ENCODE measurements at places on chromosomes 3 and 15.
A peak's percentile ranks its signal among the peaks of the same experiment; 100 is the strongest.

DNA sequence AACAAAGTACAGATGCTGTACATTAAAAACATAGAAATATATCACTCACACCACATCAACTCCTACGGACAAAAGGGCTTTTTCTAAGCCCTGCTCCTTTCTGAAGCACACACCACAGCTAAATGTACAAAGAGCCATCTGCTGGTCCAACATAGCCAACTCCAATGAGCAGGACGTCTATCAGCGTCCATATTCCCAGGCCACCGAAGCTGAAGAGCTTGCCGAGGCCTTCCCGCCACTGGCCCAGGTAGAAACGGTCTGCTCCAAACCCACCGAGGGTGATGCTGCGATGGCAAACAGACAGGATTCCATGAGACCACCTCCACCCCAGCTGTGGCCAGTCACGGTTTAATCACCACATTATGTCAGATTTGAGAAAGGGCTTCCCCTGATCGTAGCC is 9.8 kb downstream of the TM2D3 start:
- no peaks in the 10 kb centered on the region for H3K4me1 ChIP-seq
- no peak overlapping the region for H3K4me3 ChIP-seq
- DNase-seq = no peak

- no peaks in the 10 kb centered on the region for H3K27me3 ChIP-seq
- H3K27ac ChIP-seq = no peak overlapping the region
- DNase-seq = no peak
- peaks cover 13% of the 10 kb centered on the region for H3K36me3 ChIP-seq
- no peak overlapping the region for H3K4me3 ChIP-seq
- peaks cover 8% of the 10 kb centered on the region for H3K4me1 ChIP-seq
Observed at GRCh38 chr3:52218937-52219650, 6.4 kb downstream of the TLR9 start.

DNA sequence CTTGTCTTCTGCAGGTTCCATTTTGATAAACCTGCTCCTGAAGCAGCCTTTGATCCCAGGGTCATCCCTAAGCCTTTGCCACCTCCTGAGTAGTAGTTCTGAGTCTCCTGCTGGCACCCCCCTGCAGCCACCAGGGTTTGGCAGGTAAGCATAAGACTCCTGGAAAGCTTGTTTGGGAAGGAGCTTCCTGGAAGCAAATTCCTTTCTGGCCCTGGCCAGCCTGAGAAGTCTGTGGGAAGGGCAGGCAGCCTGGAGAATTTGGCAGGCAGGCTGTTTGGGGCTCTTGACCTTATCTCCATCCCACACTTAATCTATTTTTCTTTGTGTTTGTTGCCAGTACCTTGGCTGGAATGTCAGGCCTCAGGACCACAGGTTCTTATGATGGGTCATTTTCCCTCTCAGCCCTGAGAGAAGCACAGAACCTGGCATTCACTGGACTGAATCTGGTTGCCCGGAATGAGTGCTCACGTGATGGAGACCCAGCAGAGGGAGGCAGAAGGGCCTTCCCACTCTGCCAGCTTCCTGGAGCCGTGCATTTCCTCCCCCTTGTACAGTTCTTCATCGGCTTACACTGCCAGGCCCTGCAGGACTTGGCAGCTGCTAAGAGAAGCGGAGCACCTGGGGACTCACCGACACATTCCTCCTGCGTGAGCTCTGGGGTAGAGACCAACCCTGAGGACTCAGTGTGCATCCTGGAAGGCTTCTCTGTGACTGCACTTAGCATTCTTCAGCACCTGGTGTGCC is 13.4 kb downstream of the ATRIP start:
- H3K27me3 ChIP-seq = no peaks in the 10 kb centered on the region
- H3K36me3 ChIP-seq = peaks cover 43% of the 10 kb centered on the region
- H3K4me1 ChIP-seq = peaks cover 3% of the 10 kb centered on the region
- no peak for DNase-seq

DNA sequence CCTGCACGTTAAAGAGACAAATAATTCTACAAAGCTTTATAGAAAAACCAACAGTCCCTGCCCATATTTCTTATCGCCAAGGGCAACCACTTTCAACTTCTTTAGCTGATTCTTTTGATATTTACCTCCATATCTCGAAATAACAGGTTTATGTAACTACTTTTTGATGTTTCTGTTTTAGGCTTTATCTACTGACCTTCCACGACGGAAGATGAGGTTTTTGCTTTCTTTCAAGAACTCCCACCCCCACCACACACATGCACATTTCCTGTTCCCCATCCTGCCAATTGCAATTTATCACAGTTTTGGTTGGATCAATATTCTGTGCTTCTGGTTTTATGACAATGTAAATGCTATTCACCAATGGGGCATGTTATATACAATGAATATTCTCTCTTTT is 330.4 kb upstream of the ICE2 start:
- H3K4me1 ChIP-seq = peaks cover 20% of the 10 kb centered on the region
- H3K27me3 ChIP-seq = no peaks in the 10 kb centered on the region
- no peak overlapping the region for H3K4me3 ChIP-seq
- H3K36me3 ChIP-seq = no peaks in the 10 kb centered on the region
- DNase-seq = no peak

DNA sequence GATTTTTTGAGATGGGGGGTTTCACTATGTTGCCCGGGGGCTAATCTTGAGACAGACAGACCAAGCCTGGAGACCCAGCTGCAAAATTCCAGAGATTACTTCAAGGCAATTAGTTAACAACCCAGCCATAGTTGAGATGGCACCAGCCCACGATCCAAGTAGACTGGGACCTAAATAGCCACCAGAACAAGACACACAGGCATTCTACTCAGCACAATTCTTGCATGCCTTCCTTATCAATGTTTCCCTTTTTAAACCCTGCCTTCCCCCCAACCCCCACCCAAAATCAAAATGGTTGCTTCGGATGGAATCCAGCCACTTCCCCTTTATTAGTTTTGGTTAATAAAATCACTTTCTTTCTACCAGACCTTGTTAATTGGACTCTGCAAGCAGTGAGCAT is 28.6 kb downstream of the FAM240A start:
- no peak for DNase-seq
- H3K4me1 ChIP-seq = no peaks in the 10 kb centered on the region
- no peaks in the 10 kb centered on the region for H3K27me3 ChIP-seq
- no peak overlapping the region for H3K27ac ChIP-seq

- H3K27me3 ChIP-seq = no peaks in the 10 kb centered on the region
- no peaks in the 10 kb centered on the region for H3K4me1 ChIP-seq
- no peak for DNase-seq
Observed at GRCh38 chr3:100766069-100766468, 56.8 kb downstream of the TFG start.

- H3K4me3 ChIP-seq = no peak overlapping the region
- no peak for DNase-seq
- H3K36me3 ChIP-seq = no peaks in the 10 kb centered on the region
- no peak overlapping the region for H3K27ac ChIP-seq
Observed at GRCh38 chr3:42175386-42176240, 84.5 kb downstream of the TRAK1 start.

DNA sequence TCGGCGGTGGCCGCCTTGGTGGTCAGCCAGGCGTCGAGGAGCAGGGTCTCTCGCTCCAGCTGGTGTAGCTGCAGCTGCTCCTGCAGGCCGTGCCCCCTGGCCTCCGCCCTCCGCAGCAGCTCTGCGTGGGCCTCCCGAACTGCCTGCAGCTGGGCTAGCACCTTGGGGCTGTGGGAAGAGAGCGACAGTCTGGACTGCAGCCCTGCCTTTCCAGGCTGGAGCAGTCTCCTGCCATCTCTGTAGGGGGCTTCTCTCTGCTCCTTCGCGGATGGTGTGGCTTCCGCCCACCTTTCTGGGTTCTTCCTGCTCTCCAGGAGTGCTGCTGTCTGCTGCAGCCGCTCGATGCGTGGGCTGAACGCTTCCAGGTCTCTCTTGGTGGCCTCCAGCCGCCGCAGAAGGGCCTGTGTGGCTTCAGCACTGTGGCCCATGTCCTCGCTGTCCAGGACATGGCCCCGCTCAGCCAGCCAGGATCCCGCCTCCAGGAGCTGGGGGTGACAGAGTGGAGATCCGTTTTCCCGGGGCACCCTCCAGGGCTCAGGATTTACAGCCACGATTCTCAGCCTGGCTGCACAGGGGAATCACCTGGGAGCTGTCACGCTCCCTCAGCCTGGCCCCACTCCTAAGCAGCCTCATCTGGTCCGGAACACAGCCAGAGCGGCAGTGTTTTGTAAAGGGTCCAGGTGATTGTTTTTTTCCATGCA is 16.8 kb downstream of the PLA2G4B start:
- H3K27ac ChIP-seq = no peak overlapping the region
- no peaks in the 10 kb centered on the region for H3K4me1 ChIP-seq
- no peaks in the 10 kb centered on the region for H3K36me3 ChIP-seq
- no peak overlapping the region for H3K4me3 ChIP-seq
- H3K27me3 ChIP-seq = no peaks in the 10 kb centered on the region

DNA sequence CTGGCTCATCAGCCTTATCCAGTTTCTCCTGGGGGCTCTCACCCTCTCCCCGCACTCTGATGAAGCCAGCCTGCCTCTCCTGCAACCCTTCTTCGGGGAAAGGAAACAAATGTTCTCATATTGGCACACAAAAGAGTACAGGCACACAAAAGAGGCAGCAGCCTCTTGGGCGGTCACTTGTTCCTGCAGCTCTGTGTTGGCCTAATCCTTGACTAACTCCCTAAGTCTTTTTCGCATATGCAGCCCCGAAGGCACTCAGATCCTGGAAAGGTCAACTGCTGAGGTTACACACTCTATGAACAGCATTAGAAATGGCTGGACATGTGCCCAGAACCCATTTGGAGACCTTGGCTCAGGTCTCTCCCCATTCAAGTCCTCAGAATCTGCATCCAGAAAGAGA is 7.4 kb upstream of the CAMP start:
- DNase-seq = no peak
- no peaks in the 10 kb centered on the region for H3K36me3 ChIP-seq
- peak overlapping the region; percentile 34 for H3K27ac ChIP-seq
- H3K4me3 ChIP-seq = peak overlapping the region; percentile 42
- peaks cover 21% of the 10 kb centered on the region for H3K4me1 ChIP-seq

DNA sequence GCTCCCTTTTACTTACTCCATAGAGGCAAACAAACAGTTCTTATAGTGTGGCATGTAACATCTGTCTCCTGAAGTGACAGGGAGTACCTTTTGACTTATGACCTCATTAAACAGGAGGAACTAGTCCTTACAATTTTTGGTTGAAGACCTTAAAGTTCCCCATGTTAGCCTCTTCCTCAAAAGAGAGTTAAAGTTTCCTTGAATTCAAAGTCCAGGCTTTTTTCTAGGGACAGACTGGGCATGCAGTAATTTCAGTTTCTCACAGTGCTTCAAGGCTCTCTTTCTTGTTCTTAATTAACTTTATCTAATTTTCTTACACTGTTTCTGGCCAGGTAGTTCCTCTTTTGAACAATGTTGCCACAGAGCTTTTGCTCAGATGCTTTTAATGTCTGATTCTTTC is 12.1 kb downstream of the GOLM2 start:
- no peak overlapping the region for H3K4me3 ChIP-seq
- peaks cover 5% of the 10 kb centered on the region for H3K4me1 ChIP-seq
- no peaks in the 10 kb centered on the region for H3K36me3 ChIP-seq
- H3K27ac ChIP-seq = no peak overlapping the region
- no peaks in the 10 kb centered on the region for H3K27me3 ChIP-seq

GRCh38 chr3:151878465-151878864 is 5.0 kb downstream of the SUCNR1 start:
- no peaks in the 10 kb centered on the region for H3K36me3 ChIP-seq
- no peak overlapping the region for H3K27ac ChIP-seq
- H3K4me3 ChIP-seq = no peak overlapping the region
- peaks cover 21% of the 10 kb centered on the region for H3K4me1 ChIP-seq

DNA sequence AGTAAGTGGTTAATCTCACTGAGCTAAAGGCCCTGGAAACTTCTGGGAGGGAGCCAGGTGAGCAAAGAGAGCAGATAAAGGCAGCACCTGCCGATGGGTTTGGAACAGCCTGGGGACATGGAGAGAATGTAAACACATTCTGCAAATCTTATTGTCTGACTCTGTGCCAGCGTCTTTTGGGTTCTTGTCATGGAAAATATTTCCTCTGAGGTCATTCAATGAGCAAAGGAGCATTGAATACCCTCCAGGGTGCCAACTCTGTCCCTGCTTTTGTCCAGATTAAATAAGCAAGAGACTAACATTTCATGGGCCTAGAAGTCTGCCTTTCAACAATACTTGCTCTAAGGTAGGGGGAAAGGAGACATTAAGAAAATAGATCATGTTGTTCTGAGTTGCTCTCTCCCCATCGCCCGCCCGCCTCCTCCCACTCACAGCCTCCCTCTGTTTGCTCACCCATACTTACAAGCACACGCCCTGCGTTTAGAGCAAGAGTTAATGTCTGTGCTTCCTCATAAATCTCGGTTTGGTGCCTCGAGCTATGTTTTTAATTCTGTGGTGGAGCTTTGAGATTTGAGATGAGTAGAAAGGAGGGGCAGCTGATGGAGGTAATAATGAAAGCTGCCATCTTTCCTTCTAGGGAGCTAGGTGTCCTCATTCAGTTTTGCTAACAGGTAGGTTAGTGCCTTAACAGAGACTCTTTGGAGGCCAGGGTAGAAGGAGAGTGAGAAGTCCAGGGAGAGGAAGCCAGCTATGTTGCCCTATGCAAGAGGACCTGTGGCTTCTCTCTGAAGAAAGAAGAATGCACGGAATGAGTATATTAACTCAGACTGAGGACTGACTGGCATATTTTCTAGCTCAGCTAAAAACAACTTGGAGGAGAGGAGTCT is 132.9 kb downstream of the TPRG1 start:
- DNase-seq = no peak
- H3K27me3 ChIP-seq = no peaks in the 10 kb centered on the region
- H3K27ac ChIP-seq = peak overlapping the region; percentile 75
- H3K4me1 ChIP-seq = peaks cover 6% of the 10 kb centered on the region

DNA sequence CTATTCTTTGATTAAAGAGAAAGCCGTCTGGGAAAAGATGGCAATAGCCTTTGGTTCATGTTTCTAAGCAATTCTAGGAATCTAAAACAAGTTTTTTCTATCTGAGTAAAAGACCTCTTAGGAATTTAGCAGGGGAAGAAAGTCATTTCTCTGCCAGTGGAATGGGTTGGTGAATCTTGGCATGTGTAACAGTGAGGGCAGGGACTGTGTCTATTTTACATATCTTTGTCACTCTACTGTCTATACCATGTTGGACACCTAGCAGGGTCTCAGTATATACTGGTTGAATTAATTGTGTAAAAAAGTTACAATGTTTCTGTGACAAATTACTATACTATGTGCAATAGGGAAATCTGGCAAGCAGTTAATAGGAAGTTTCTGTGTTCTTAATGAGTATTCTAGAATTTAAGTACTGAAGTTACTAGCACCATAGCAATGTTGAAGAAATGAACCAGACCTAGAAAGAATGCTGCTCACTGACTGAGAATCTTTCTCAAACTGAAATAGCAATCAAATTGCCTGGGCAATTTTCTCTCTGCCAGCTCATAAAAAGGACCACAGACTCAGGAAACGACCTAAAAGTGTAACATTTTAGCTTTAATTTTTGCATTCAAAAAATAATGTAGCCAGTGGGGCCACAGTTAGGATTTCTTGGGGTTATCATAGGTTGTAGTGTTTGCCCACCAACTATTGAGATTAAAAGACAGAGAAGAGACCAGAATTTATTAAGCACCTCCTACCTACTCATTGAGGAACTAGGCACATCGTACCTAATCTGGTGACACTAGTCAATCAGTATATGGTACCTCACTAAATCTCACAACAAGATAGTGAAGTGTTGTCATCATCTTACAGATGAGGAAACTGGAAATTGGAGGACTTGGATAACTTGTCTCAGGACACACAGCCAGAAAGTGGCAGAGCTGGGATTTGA is 56.2 kb upstream of the LEKR1 start:
- no peaks in the 10 kb centered on the region for H3K27me3 ChIP-seq
- DNase-seq = no peak
- H3K4me1 ChIP-seq = no peaks in the 10 kb centered on the region

Data from thoracic aorta (tissue), 2 donors.